ENCODE measurements at places on chromosomes 12 and 14.

- DNase-seq: no peak
Observed at GRCh38 chr12:666766-667308, 3.6 kb upstream of the NINJ2 start.

DNA sequence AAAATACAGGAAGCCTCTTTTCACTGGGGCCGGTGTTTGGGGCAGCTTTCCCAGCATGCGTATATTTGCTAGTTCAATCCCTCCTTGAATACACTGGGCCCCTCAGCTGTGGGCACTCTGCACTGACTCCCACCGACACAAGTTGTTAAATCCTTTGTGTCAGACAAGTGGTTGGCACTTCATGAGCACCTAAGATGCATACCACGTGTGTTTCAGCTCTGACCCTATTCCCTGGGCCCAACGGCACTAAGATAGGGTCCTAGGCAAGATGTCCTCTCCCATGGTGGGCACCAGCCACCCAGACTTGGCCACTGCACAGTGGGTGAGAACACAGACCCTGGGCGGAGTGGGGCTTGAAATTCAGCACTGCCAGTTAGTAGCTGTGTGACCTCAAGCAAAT, 173.8 kb downstream of the BCL11B start:
- DNase-seq: no peak

- no peak for DNase-seq
Observed at GRCh38 chr12:124906606-124907261, 7.7 kb downstream of the UBC start.

DNA sequence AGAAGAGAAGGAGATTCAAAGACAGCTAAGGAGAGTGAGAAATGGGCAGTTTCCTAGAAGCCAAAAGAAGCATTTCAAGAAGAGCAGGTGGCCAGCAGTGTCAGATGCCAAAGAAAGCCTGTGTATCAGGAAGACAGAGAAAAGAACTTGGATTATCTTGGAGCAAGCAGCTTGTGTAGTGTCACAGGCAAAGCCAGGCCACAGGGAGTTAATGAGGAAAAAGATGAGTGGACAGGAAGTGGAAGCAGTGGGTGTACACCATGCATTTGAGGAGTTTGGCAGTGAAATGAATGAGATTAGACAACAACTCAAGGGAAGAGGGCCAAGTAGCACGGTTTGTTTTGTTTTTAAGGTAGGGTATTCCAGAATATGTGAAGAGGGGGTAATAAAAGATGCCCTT, 5.6 kb upstream of the MYH7 start:
- DNase-seq: no peak

- DNase-seq: no peak
Observed at GRCh38 chr14:33967138-33967537, 16.3 kb upstream of the EGLN3 start.
